Stimulated activated CD8-positive, alpha-beta memory T cell treated with anti-CD3 and anti-CD28 coated beads, Interleukin-2, amount 100 ng/mL, for 1 hour (primary cell): ENCODE measurements at places on chromosomes 4 and X.

DNA sequence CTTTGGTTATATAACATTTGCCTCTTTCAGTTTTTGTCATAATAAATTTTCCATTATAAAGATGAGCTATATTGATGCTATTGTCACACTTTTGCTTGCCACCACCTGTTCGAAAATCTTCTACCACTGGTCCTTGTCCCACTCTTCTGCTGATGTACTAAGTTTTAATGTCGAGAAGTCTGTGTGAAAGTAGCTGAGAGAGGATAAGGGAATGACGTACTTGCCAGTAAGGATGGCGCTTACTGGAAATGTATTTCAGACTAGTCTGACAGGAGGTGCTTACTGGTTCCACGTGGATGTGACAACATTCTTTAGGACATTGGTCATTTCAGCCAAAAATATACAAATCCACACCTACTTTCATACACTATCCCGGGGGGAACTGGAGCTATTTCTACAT, 132.7 kb upstream of the NR3C2 start:
- DNase-seq, result no peak

DNA sequence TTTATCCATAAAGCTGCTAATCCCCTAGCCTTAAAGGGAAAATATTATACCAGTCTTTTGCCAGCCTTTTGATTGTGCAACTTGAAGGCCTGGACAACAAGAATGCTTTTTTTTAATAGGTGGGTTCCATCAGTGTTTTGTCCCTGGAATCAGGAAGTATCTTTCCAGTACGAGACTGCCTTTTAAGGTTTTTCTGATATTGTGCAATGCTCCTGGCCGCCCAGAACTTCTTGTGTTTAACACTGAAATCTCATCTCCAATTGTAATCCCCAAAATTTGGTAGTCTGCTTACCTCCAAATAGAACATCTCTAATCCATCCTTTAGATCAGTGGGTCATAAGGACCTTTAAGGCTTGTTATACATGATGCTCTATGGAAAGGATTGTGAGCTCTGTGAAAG, 256.7 kb downstream of the NAF1 start:
- no peak for DNase-seq

- no peak for DNase-seq
Measured at GRCh38 chr4:108830509-108831244, 67.8 kb upstream of the ETNPPL start.

- no peak for DNase-seq
Measured at GRCh38 chr4:10662937-10663336, 21.6 kb downstream of the CLNK start.

DNA sequence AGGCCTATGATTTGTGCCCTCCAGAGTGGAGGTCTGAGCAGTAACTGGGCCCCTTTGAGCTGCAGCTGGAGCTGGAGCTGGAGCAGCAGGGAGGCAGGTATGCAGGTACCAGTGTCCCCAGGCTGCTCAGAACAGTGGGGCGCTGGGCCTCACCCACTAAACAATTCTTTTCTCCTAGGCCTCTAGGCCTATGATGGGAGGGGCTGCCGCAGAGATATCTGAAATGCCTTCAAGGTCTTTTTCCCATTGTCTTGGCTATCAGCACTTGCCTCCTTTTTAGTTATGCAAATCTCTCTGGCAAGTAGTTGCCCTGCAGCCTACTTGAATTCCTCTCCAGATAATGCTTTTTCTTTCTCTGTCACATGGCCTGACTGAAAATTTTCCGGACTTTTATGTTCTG, 79.7 kb upstream of the OTUD4 start:
- DNase-seq, result no peak

- no peak for DNase-seq
Measured at GRCh38 chrX:29518100-29518499, 697.3 kb upstream of the MAGEB2 start.

DNA sequence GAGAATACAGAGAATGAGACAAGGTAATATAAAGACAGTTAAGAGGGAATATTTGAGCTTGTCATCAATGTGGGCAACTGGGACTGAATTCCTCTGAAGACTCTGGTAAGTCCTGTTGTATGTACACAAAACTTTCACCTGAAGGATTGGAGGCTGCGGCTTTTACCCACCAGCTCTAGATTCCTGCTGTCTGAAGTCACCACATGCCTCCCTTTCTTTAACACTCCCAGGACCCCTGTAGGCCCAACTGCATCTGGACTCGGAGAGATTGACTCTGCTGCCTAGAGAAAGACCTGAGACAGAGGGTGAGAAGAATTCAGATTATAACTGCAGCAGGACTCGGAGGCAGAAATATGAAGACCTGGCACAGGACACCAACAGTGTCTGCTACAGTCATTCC, 1048.0 kb downstream of the PDHA2 start:
- no peak for DNase-seq

- DNase-seq, result no peak
Measured at GRCh38 chr4:155828628-155829027, 37.4 kb downstream of the ASIC5 start.

DNA sequence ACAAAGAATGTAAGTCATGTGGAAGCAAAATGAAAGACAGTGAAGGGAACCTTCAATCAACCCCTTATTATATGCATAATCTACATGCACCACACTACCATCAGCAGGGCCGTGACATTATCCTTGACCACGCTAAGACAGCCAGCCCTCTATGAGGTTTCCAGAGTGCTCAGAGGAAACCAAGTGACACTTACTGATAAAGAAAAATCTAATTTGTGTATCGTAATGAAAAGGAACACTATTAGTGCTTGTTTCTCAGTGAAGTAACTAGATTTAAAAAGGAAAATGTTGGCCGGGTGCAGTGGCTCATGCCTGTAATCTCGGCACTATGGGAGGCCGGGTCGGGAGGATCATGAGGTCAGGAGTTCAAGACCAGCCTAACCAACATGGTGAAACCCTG, 56.4 kb downstream of the ABCG2 start:
- no peak for DNase-seq

GRCh38 chr4:185764876-185765275, 47.1 kb downstream of the SORBS2 start:
- no peak for DNase-seq

DNA sequence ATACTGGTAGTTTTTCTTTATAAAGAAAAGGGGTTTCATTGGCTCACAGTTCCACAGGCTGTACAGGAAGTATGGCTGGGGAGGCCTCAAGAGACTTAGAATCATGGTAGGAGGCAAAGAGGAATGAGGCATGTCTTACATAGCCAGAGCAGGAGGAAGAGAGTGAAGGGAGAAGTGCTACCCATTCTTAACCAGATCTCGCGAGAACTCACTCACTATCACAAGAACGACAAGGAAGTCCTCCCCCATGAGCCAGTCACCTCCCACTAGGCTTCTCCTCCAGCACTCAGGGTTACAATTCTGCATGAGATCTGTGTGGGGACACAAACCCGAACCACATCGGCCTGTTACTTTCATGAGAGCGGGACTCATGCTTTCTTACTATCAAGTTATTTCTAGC, 240.5 kb downstream of the TENM3 start:
- DNase-seq, result no peak

DNA sequence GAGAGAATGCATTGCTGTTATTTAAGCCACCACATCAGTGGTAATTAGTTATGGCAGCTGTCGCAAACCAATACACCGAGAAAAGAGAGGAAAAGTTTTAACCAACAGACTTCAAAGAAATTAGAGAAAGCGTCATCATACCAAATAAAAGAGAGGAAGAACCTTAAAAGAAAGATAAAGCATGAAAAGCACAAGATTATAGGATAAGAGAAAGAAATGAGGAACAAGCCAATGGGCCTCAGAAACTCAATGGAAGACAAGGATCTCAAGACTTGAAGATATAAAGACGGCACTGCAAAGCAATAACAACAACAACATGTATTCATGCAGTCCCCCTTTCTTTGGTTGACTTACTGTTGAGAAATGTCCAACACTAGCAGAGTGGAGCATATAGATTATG, 22.8 kb upstream of the ASMTL start:
- no peak for DNase-seq

DNA sequence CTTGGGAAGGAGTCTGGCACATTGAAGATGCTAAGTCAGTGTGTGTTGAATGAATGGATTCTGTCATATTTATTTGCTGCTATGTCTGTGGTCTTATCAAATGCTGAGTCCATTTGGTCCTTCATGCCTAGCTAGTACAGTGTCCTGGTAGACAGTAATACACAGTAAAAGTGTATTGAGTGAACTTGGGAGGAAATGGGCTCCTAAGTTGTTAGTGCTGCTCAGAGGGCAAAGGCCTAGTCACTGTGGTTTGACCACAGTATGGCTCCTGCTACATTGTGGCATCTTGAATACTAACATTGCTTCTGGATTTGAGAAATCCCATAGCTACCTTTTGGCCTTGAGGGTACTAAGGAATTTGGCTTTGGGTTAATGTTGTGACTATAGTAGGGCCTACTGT, 33.9 kb downstream of the MTM1 start:
- DNase-seq, result no peak
